Activated naive CD8-positive, alpha-beta T cell treated with anti-CD3 and anti-CD28 coated beads, Interleukin-2, amount 50 U/mL, for 16 hours (primary cell): ENCODE measurements at places on chromosomes 16 and 17.

- no peak for DNase-seq
Observed at GRCh38 chr17:66551839-66552238, 249.4 kb downstream of the PRKCA start.

DNA sequence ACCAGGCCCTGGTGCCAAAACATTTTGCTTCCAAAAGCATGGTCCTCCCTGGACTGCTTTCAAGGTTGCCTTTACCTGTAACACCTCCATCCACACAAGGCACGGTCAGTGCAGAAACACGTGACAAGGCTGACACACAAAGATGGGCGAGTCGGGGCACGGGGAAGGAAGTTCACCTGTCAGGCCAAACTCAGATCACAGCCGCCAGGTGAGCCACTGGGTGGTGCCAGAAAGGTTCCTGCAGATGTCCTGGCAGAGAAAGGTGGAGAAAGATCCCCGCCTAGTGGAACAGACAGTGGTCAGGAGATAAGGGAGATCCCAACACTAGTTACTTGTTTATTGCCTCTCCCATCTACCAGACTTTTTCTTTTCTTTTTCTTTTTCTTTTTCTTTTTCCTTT is 155.3 kb downstream of the AIPL1 start:
- DNase-seq = no peak

DNA sequence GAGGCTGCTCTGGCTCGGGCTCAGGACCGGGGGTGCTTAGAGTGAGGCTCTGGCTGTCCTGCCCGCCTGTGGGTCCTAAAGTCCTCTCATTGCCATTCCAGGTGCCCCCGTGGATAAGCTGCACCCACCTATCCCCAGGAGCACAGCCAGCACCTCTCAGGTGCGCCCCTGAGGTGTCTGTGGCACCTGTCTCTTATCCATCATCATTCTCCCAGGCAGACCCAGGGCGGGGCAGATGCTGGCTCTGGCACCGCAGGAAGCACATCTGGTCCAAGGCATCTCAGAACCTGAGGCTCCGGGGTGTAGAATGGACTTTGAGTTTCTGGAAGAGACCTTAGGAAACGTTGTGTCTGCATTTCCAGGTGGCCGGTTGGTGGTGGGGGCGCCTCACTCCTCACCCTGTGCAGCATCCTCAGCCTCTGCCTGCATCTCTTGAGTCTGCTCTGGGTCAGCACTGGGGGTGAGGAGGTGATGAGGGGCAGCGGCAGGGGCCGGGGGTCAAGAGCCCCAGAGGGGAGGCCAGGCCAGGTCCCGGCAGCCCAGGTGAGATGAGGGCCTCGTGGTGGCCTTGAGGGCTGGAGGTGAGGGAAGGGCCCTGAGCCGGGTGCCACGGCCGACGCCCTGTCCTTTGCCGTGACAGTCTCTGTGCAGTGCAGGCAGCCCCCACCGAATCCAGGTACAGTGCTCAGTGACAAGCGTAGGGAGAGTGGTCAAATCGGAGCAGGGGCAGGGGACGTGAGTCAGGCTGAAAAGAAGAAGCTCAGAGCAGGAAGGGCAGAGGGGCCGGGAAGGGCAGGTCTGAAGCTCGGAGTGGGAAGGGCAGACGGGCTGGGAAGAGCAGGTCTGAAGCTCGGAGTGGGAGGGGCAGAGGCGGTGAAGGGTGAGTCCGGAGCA is 173.5 kb downstream of the NPIPB11 start:
- no peak for DNase-seq

DNA sequence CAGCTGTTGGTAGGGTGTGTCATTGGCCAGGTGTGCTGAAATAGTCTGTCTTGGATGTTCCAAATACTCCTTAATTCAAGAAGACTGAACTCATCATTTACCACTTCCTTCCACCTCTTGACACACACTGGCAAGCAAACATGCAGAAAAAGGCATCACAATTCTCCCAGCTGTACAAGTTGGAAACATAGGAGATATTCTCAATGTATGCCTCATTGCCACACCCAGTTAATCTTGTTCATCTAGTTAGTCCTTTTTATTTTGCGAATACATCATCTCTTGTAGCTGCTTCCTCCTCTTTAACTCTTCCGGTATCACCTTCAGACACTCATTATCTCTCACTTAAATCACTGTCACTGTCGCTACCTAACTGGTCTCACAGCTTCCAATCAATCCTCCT is 75.1 kb upstream of the GOT2 start:
- no peak for DNase-seq

DNA sequence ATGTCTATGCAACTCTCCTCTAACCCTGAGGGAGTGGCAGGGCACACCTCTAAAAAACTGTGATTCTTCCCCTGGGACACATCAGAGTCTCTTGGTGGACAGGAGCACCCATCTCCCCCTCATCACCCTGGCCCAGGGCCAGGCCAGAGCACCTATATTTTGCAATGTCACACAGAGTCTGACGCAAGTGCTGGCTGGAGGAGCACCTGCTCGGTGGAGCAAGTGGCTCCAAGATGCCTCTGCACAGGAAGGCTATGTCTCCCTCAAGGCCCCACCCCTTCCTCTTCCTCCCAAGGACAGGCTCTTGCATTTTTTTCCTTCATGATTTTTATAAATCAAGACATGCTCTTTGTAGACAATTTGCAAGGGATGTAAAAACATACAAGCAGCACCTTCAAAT is 13.3 kb downstream of the SNN start:
- DNase-seq = no peak

DNA sequence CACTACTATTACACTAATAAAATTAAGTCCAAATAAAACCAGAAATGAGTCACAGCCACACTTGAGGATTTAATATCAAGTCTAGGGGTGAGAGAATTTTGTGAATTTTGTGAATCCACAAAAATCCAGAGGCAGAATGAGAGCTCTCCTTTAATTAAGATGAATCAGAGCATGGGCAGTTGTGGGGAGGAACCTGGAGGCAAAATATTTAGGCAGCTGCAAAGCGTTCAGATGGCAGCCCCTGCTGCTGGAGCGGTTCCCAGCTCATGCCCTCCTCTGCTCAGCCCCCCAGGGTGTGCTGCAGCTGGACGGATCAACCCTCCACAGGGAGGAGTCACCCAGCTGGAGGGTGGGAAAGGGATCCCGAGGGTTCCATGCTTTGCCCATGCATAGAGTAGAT is 43.4 kb upstream of the IRX6 start:
- DNase-seq = no peak

- DNase-seq = no peak
Observed at GRCh38 chr17:29189355-29189754, 9.2 kb upstream of the MYO18A start.

DNA sequence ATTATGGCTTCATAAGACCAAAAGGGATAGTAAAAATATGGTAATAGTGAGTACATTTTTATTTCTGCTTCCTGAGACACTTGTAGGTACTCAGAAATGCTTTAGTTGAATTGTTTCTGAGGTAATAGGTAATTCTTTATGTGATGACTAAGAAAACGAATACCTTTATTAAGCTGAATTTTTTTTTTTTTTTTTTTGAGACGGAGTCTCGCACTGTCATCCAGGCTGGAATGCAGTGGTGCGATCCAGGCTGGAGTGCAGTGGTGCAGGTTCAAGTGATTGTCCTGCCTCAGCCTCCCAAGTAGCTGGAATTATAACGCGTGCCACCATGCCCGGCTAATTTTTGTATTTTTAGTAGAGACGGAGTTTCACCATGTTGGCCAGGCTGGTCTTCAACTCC is 1.9 kb downstream of the RAD51C start:
- DNase-seq = no peak

DNA sequence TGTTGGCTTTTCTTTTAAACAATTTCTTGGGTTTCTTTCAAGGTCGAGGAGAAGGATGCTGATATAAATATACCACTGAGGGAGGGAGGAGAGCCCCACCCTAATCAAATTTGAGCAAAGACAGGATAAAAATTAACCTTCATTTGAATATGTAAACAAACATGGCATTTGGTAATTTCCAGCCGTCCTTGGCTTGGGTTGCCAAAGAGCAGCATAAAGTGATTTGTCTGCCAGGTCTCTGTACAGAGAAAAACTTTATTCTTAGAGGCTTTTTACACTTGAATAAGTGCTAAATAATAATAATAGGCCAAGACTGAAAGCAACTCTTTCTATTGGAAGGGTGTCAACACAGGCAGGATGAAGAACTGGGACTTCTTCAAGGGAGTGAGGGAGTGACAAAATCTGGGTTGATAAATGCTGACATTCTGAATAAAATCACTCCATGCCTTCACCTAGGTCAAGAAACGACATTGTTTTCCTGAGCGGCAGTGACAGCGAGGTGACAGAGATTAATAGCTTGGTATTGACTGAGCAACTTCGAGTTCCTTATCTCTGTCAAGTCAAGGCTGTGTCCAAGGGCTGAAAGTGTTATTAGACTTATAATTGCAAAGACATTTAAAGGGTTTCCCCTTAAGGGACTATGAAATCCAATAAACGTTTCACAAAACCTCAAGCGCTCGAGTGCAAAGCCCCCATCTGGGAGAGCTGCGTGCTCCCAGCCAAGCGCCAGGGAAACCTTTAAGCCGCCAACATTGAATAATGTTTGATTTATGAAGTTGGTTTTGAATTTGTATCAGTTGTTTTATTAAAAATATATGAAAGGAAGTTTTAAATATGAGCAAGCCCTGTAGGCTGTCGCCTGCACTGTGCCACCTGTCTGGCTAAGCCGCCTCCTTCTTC is 269.5 kb upstream of the N4BP1 start:
- DNase-seq = no peak

- DNase-seq = no peak
Observed at GRCh38 chr17:6701719-6702118, 11.4 kb downstream of the SLC13A5 start.

- DNase-seq = no peak
Observed at GRCh38 chr16:56363781-56364565, 61.4 kb downstream of the AMFR start.

- DNase-seq = no peak
Observed at GRCh38 chr17:57385975-57386374, 129.7 kb downstream of the MSI2 start.

DNA sequence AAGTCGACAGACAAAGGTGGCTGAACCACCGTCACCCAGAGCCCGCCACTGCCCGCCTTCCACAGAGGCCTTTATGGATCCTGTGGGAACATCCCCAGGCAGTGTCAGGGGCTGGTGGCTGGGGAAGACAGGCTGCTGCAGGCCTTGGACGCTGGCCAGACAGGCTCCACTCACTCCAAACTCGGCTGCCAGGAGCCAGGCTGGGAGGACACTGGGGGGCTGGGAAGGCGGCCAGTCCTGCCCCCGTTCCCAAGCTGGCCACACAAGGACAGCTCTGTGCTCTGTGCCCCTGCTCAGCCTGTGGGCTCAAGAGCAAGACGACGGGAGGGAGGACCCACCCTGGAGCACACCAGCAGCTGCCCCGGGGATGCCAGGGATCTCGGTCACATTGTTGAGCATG is 7.6 kb upstream of the LCAT start:
- no peak for DNase-seq

DNA sequence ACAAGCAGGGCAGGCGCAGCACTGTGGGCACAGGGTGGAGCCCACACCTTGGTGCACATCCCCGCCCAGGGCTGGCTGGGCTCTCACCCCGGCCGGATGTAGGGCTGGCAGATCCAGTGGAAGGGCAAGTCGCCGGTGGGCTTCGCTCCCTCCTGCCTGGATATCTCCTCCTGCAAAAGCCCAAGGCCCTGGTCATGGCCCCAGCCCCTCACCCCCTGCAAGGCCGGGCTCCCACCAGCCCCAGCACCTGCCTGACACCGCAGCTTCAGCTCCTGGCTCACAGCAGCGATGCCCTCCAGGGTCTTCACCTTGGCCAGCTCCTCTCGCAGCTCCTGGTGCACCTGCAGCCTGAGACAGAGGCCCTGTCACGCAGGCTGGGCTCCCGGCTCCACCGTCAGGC is 5.0 kb downstream of the DUS1L start:
- DNase-seq = no peak

DNA sequence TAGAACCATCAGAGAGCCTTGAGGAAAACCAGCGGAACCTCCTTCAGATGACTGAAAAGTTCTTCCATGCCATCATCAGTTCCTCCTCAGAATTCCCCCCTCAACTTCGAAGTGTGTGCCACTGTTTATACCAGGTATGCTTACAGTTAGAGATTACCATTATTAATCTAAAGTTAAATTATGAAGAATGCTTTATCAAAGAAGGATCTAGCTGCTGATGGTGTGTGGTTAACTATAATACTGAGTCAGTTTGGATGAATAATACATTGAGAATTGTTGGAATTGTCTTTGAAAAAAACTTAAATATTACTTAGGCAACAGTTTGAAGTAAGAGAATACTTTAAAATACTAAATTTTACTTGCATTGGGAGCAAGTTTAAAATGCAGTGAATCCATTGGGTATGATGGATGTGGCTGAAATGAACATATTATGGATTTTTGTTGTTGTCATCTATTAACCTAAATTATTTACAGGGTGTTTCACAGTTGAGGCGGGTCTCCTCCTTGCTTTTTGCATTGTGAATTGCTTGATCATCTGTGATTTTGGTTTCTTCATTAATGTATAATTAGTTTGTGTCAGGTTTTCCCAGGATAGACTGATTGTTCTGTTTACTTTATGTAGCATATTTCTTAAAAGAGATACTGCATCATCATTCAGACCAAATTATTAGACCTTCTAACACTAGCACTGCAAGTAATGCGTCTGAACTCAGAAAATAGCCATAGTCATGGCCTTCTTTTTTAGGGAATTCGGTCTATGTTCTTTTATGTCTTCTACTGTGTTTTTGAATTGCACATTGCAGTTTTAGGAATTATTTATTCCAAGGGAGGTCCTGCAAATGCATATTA is 47.8 kb downstream of the OMG start:
- no peak for DNase-seq

DNA sequence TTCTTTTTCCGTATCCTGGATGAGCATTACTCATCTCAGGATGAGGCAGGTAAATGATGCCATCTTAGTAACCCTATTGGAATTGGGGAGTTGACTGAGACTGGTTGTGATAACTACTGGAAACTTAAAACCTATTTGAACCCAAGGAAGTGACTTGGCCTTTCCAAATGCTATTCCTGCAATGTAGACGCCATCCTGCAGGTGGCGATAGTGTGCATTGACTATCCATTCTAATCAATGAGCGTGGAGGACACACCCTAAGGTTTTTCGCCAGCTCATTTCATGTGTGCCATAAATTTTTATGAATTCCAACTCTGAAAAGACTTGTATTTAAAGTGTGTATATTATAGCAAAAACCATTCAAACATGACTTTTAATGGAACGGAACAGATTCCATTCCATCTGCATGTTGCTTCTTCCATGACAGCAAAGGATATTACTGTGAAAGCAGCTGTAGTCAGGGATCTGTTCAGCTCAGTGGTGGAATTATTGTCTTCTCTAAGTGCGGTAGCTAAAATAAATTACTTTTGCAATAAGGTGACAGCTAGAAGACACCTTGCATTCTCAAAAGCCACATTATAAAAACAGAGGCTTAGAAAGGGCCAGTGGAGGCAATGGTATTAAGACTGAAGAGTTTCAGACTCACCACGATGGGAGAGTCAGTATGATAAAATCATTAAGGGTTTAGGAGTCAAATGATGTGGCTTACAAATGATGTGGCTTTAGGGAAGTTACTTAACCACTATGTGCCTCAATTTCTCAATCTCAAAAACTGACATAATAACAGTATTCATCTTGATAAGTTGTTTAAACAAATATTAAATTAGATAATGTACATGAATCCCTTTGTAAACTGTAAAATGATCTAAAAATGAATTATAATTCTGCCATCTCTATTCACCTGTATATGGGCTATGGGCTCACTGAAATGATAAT is 55.5 kb downstream of the SYT17 start:
- DNase-seq = no peak
